ENCODE measurements at places on chromosomes 2 and 18.

GRCh38 chr2:236639461-236640235 lies 70.0 kb downstream of the ACKR3 start:
- peak; percentile 1 for DNase-seq

- DNase-seq = no peak
Measured at GRCh38 chr2:224946895-224947294, 95.4 kb downstream of the DOCK10 start.

- peak; percentile 41 for DNase-seq
Measured at GRCh38 chr2:236157815-236158498, 10.2 kb downstream of the GBX2 start.

DNA sequence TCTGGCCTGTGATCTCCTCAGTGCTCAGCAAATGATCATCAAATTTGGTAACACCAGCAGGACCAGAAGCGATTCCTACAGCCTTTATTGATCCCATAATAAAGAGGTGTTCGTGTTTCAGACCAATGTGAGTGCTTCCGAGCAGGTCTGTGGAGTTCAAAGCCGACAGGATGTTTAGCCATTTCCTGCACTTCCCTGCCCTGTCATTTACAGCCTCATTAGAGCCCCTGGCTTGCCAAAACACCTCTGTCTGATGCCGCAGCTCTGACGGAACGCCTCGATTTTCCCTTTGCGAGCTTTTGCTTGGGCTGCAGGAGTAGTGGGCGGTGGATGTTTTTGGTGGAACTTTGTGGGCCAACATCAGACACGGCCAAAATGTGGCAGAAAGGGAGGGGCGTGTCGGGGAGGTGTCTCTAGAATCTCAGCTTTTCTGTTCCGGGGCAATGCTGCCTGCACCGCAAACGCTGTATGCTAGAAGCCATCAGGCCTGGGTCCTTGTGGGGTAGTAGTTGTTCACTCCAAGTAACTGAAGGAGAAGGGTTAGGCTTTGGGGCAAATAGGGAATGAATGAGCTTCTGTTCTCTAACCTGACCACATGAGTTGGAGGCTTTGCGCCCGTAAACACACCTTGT lies 26.1 kb upstream of the INHBB start:
- DNase-seq = no peak

DNA sequence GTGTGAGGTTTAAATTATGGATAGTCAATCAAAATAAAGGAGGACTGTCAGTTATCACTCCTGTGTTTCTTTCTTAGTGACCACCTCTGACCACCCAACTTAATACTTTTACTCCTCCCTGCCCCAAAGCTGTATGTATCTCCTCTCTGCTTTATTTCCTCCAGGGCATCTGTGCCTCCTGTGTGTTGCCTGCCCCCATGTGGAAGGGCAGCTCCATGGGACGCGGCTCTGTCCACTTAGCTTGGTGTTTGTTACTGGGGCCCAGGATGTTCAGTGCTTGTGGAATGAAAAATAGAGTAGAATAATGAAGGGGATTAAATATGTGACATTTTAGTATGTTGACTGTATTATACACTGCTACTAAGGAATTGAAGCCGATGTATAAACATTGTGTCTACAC lies 9.8 kb downstream of the ACP1 start:
- no peak for DNase-seq

- DNase-seq = peak; percentile 60
Measured at GRCh38 chr2:134087371-134087921, 166.4 kb upstream of the MGAT5 start.

DNA sequence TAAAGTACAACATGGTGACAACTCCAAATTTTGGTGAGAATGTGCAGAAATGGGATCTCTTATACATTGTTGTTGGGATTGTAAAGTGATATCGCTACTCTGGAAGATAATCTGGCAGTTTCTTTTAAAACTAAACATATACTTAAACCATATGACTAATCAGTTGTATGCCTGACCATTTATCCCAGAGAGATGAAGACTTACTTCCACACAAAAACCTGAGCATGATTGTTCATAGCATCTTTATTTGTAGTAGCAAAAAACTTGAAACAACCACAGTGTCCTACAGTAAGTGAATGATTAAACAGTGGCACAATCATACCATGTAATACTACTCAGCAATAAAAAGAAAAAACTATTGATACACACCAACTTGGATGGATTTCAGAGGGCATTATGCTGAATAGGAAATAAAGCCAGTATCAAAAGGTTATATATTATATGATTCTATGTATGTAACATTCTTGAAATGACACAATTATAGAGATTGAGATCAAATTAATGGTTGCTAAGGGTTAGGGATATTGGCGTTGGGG lies 47.3 kb downstream of the EPB41L5 start:
- no peak for DNase-seq

- no peak for DNase-seq
Measured at GRCh38 chr18:22238036-22238435, 68.6 kb downstream of the GATA6 start.

GRCh38 chr2:188787021-188787657 lies 187.0 kb upstream of the COL3A1 start:
- no peak for DNase-seq

- no peak for DNase-seq
Measured at GRCh38 chr2:241156971-241157441, 6.7 kb downstream of the PPP1R7 start.

DNA sequence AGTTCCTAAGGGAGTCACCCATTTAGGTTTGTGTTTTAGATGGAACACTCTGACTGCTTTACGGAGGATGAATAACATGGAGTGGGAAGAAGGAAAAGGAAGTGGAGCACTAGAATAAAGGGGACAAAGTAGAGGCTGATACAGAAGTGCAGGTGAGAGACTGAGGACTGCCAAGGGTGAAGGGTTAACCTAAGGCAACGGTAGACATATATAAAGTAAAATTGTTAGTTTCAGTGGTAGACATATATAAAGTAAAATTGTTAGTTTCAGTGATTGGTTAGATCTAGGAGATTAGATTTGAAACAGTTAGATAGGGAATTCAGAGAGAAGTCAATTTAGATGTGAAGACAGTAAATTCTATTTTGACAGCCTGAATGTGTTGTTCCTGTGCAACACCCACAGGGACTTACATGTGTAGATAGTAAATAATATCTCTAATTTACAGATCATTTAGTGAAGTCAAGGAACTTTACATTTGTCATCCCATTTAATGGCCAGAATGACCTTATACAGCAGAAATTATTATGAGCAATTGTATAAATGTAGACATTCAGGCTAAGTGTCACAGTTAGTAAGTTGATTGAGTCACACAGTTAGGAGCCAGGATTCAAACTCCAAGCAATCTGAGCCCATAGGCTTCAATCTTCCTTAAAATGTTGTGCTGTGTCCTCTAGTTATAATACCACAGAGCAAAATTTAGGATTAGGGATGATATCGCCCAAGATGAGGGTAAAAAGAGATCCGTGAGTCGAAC lies 270.8 kb upstream of the UBE2E3 start:
- no peak for DNase-seq

GRCh38 chr18:43158381-43158780 lies 42.9 kb upstream of the RIT2 start:
- no peak for DNase-seq

GRCh38 chr2:224428787-224429440 lies 27.0 kb upstream of the FAM124B start:
- DNase-seq = no peak

- DNase-seq = no peak
Measured at GRCh38 chr18:54555996-54556395, 35.0 kb upstream of the DYNAP start.

DNA sequence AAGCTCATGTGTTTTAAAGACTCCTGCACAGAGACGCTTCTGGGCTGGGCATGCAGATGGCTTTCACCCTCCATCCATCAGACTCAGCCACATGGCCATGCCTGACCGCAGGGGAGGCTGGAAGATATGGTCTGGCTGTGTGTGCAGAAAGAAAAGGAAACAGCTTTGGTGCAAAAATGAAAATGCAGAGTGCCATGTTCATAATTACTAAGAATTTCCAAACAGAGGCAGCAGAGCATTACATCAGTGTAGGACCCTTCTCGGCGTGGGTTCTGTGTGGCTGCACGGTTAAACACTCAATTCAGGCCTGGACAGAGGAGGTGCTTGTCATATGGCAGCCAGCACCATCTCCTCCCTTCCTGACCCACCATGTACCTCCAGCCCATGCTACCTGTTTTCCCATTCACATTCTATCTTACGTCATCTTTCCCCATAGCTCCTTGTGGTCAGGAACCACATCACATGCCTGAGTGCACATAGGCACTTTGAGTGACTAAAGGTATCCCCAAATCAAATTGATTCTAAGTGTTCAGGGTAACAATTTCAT lies 200.3 kb upstream of the ID2 start:
- DNase-seq = no peak

- no peak for DNase-seq
Measured at GRCh38 chr2:28680657-28681056, 71.0 kb upstream of the PPP1CB start.

DNA sequence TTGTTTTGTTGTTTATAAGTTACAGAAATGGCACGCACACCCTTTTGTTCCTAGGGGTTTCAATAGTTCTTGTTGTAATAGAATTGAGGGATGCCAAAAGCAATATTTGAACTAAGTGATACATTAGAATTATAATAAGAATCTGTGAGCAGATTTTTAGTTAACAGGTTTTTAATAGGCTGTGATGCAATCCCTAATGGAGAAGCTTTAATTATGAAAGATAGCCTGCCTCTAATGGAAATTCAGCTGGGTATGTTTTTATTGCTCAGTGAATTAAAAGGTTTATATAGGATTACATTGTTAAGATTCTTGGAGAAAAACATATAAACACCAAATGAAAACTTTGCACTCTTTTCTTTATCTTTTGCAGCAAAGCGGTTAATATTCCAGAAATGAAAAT lies 131.1 kb downstream of the PPP1R1C start:
- DNase-seq = no peak

GRCh38 chr2:238954841-238955591 lies 107.1 kb downstream of the TWIST2 start:
- peak; percentile 57 for DNase-seq

DNA sequence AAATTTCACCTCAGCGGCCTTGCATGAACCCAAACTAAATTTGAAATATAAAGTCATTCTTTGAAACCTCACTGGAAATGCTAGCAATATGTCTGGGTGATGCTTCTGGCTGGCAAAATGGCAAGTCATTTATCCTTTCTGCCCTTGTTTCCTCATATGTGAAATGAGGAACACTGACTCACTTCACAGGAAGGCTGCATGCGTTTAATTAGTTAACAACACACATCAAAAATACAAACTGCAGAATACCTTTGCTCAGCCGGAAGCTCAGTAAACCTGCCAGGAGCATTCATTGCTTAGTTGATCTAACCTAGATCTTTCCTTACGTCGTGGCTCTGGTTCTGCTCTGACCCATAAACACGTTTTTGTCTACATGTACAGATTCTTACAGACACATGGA lies 214.2 kb upstream of the ACVR2A start:
- no peak for DNase-seq

- DNase-seq = no peak
Measured at GRCh38 chr18:46672062-46672970, 15.3 kb upstream of the LOXHD1 start.

GRCh38 chr2:174259981-174260380 lies 11.6 kb upstream of the OLA1 start:
- no peak for DNase-seq

DNA sequence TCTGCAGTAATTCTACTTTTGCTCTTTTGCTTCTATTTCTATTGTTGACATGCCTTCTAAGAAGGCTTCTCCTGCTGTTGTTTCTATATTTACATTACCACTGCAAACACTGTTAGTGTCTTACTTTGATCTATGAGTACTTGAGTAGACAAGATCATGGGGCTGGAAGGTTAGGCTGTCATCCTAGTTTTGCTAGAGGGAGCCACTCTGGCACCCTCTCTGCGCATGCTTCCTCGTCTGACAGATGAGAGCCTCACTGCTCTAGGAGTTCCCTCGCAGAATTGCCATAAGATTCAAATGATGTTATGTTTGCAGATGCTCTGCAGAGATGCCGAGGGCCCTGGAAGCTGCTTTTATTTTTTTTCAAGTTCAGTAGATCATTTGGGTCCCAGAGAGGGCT lies 185.6 kb downstream of the RNF144A start:
- no peak for DNase-seq

DNA sequence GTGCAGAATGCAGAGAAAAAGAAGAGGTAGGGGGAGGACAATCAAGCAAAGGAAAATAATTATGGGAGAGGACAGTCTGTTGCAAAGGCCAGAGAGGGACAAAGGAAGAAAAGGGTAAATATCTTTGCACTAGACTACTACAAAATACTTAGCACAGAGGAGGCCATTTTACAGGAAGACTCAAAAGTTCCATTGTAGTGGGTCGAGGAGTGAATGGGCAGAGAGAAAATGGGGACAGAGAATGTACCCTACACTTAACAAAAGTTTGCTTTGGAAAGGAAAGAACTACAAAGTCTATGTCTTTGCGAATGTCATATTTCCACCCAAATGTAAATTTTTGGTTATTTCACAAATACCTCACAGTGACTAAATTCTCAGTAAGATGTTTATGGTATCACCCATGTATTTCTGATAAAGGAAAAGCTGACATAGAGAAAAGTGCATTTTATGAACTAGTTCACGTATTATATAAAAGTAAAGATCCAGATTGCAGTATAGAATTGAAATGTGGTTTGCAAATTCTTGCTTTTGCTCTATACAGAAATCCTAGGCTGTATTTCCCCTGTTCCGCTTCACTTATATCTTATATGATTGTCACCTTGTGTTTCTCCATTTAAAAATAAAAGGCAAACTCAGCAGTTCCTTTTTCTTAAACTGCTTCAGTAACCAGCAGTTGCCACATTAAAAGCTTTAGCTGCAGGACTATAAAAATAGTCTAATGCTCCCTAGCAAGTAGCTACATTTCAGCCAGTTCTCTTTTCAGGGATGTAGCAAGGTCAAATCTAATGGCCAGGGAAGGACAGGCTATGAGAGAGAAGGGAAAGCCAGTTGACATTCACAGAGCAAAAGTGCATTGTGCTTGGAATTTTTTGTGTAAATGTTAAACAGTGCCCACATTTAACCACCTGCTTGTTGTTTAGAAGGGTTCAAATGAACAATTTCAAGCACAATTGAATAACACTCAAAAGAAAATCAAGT lies 79.7 kb upstream of the CYTIP start:
- no peak for DNase-seq

- DNase-seq = no peak
Measured at GRCh38 chr2:10646153-10646552, 43.6 kb downstream of the NOL10 start.

- DNase-seq = no peak
Measured at GRCh38 chr2:111116011-111116746, 4.5 kb upstream of the BCL2L11 start.

DNA sequence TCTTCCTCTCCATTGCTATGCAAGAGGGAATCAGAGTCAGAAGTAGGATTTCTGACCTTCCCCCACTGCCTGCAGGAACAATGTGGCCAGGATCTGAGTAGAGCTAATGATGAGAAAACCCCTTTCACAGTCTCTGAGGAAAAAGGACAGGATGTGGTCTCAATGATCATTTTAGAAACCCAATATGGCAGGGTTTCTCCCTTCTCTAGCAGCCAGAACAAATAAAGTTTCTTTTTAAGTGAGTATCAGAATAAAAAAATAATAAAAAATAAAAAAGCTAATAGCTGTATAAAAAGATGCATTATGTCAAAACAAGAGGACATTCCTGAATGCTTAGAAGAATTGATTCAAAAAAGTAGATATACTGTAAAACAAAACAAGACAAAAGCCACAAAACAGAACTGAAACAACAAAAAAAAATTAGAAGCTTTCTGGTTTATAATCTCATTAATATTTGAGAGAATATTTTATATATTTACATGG lies 1124.9 kb upstream of the ZEB2 start:
- peak; percentile 1 for DNase-seq

GRCh38 chr2:108384662-108385393 lies 7.1 kb downstream of the SULT1C4 start:
- DNase-seq = no peak
